ENCODE measurements at places on chromosomes 2 and 18. TPM values are rescaled to one million over a fixed set of nuclear protein-coding genes. Genes with fewer than 3 reads are reported as not detected.

GRCh38 chr2:237558961-237559641 is 7.3 kb upstream of the PRLH start:
- no peak for DNase-seq

DNA sequence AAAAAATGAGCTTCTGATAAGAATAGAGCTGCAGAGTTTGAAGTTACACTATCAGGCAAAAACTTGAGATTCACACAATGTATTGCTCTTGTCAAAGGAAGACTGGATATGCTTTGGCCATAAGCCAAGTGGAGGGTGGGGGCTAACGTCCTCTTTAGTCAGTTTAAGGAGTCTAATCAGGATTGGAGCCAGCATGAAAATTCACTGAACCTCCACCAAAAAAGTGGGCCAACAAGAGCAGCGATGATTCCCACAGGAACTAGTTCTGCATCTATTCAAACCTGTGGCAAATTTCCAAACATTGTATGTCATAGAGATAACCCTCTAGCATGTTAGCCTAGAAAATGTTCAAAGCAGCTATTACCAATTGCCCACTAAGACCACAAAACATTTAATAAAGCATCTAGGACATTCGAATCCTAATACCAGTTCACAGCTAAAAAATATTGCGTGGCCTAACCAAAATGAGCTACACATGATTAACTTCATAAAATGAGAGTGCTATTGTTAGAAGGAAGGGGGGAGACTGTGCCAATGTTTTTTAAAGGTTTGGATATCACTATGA is 43.5 kb upstream of the TMEM247 start:
- no peak for DNase-seq

GRCh38 chr2:15776629-15776919 is 163.8 kb upstream of the MYCN start:
- no peak for DNase-seq

The SLC38A11 gene
- total RNA-seq: not detected

The NFU1 gene
- 32.2 TPM for total RNA-seq

The OTOF gene
- total RNA-seq: 0.16 TPM

DNA sequence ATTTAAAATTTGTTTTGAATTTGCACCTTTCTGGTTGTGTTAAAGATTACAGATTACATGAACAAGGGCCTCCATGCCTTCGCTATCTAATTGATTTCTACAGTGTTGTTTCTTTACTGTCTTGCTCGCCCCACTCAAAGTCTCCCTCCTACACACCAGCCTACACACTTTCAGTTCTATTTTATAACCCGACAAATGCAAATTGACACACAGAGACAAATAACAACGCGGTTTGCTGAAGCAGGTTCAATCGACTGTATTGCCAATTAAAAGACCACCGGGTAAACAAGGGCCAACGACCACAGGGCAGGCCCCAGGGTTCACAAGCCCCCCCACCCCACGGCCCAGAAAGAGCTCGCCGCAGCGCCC is 869 bp downstream of the STARD7 start:
- no peak for DNase-seq

GRCh38 chr2:169345486-169346437 is 16.6 kb downstream of the LRP2 start:
- DNase-seq: no peak

GRCh38 chr18:77146249-77147080 is 13.9 kb upstream of the MBP start:
- no peak for DNase-seq

GRCh38 chr2:33652830-33653229 is 53.7 kb upstream of the FAM98A start:
- DNase-seq: no peak

All from activated naive CD4-positive, alpha-beta T cell treated with anti-CD3 and anti-CD28 coated beads, Interleukin-2, amount 50 U/mL, for 72 hours (primary cell).